ENCODE measurements at places on chromosomes 2 and 18.
A peak's percentile ranks its signal among the peaks of the same experiment; 100 is the strongest.

DNA sequence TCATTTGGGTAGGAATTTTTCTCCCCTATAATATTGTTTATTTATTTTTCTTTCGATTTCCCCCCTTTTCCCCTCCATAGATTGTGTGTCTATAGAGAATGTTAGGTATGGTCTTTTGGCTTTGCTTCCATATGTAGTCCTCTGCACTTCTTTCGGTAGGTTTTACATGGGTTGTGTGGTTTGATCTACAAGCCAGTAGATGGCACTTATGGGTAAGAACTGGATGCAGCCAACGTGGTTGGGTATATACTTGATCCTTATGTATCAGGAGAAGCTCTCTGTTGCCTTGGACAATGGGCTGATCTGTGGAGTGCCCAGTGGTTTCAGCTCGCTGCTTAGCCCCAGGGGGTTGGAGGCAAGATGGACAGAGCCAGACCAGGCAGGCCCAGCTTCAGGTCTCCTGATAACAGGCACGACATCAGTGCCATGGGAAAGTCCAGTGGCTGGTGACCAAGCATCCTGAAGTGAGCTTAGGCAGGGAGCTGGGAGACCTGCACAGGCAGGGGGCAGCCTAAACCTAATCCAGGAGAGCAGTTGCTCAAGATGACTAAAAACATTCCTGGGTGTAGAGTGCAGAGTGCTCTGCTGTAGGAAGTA, 488.3 kb downstream of the CCDC85A start:
- DNase-seq: no peak
- H3K36me3 ChIP-seq: no peaks in the 10 kb centered on the region
- H3K4me1 ChIP-seq: no peaks in the 10 kb centered on the region
- H3K27me3 ChIP-seq: no peaks in the 10 kb centered on the region
- H3K4me3 ChIP-seq: no peak overlapping the region

- H3K4me3 ChIP-seq: no peak overlapping the region
- no peak overlapping the region for H3K27ac ChIP-seq
- H3K27me3 ChIP-seq: no peaks in the 10 kb centered on the region
These were observed 541.9 kb downstream of the TMX3 start for GRCh38 chr18:68172842-68173549.

DNA sequence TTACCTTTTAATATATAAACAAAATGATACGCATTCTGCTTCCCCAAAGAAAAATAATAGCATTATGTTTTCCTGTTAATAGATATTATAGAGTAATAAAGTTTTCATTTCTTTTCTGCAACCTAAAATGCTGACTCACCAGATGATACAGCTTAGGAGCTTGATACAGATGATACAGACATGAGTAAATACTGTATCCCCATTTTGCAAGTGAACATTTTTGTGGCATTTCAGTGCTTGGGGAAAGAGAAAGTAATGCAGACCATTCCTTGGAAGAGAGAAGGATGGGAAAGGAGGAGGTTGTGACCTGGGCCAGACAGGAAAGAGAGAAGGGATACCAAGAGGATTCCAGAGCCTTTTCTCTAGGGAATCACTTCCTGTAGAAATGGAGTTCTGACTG, 97.5 kb upstream of the FSHR start:
- H3K4me3 ChIP-seq: no peak overlapping the region
- no peak overlapping the region for H3K27ac ChIP-seq
- no peaks in the 10 kb centered on the region for H3K36me3 ChIP-seq
- no peaks in the 10 kb centered on the region for H3K4me1 ChIP-seq
- H3K27me3 ChIP-seq: no peaks in the 10 kb centered on the region
- DNase-seq: no peak

- no peak overlapping the region for H3K4me3 ChIP-seq
- H3K27ac ChIP-seq: no peak overlapping the region
- no peaks in the 10 kb centered on the region for H3K36me3 ChIP-seq
- H3K4me1 ChIP-seq: no peaks in the 10 kb centered on the region
- no peaks in the 10 kb centered on the region for H3K27me3 ChIP-seq
- peak; percentile 91 for DNase-seq
These were observed 13.1 kb downstream of the DAW1 start for GRCh38 chr2:227884511-227884947.

DNA sequence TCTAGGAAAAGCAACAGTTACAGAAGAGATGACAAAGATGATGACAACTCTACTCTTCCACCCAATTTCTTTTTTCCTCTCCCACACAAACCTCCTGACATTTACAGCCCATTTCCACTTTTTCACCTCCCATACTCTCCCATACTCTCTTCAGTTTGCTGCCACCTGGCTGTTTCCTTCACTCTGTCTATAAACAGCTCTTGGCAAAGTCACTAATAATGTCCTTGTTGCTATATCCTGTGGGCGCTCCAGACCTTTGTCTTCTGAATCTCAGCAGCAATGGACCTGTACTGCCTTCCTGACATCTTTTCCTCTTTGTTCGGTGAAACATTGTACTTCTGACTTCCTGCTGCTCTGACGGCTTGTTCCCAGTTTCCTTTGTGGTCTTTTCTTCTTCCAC, 60.7 kb upstream of the CAVIN2 start:
- no peak overlapping the region for H3K4me3 ChIP-seq
- H3K36me3 ChIP-seq: no peaks in the 10 kb centered on the region

GRCh38 chr2:134161170-134161547, 92.7 kb upstream of the MGAT5 start:
- no peak overlapping the region for H3K4me3 ChIP-seq
- peaks cover 14% of the 10 kb centered on the region for H3K4me1 ChIP-seq
- H3K27ac ChIP-seq: no peak overlapping the region
- DNase-seq: peak; percentile 81
- H3K27me3 ChIP-seq: no peaks in the 10 kb centered on the region

GRCh38 chr18:50194631-50195532, at the start of gene MYO5B:
Gene MYO5B, minus strand, starts transcription at chr18:50195147. Its CDS starts 354 bp downstream, at chr18:50194793.
- no peaks in the 10 kb centered on the region for H3K36me3 ChIP-seq
- peak within 1 kb of the TSS; percentile 89 for H3K4me3 ChIP-seq
- no peak within 1 kb of the TSS for H3K27ac ChIP-seq
- peaks cover 12% of the 10 kb centered on the region for H3K27me3 ChIP-seq
- DNase-seq: peak; percentile 73
- H3K4me1 ChIP-seq: peaks cover 14% of the 10 kb centered on the region

Data from trophoblast cell (in vitro differentiated cells and primary cell).